ENCODE measurements at places on chromosomes 2 and 18. TPM values are rescaled to one million over a fixed set of nuclear protein-coding genes. Genes with fewer than 3 reads are reported as not detected.

GRCh38 chr2:39772086-39772811 lies 6.8 kb downstream of the THUMPD2 start:
- DNase-seq, result peak; percentile 79

DNA sequence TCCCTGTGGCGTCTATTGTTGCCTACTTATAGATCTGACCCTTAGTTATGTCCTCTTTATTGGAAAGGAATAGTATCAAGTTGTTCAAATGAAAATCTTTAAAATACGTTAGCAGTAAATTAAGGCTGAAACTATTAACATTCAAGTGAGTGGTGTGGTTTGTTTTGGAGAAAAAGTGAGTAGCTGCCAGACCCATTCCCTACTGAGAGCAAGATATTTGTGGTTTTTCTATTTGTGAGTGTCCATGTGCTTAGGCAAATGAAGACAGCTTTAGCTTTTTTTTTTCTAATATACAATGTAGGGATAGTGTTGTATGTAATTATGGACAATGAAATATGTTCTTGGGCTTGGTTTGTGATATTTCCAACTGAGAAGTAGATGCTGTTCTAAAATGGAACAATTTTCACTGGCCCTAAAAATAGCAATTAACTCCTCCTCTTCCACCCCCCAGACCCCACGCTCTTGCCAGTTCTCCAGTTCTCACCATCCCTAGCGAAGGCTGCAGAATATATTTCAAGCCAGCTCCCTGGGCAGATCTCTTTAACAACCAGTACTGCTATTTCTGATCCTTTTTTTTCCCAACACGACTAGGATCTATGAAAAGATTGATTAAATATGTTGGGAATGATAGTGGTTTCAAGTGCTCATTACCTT lies 83.1 kb downstream of the CCDC85A start:
- no peak for DNase-seq

GRCh38 chr2:69499242-69499641 lies 62.0 kb upstream of the NFU1 start:
- no peak for DNase-seq

- peak; percentile 38 for DNase-seq
Observed at GRCh38 chr18:46067438-46068007, 4.5 kb downstream of the PSTPIP2 start.

DNA sequence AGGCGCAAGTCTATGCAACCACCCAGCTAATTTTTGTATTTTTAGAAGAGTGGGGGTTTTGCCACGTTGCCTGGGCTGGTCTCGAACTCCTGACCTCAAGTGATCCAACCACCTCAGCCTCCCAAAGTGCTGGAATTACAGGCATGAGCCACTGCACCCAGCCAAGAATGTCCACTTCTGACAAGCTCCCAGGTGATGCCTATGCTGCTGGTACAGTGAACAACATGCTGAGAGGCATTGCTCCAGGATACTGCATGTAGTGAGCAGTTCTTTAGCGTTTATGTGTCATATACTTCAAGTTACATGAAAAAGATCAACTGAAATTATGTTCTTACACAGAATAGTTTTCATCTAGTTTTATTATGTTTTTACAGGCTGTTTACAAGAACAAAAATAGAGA lies 17.2 kb upstream of the ELAC1 start:
- no peak for DNase-seq

DNA sequence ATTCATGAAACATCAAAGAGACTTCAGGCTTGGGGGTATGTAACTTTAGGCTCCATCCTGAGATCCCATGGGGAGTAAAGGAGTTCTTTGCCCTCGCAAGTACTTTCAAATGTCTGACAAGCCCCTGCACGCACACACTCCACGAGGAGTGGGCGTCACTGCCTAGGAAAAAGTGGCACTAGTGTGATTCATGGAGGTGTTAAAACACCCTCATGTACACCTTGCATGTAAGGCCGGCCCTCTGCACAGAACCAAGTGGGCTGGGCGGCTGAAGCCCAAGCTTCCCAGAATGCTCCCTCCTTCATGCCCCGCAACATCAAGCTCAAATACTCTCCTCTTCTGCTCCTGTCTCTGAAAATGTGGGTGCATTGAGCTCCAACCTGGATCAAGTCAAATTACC lies 7.8 kb downstream of the HS1BP3 start:
- no peak for DNase-seq

DNA sequence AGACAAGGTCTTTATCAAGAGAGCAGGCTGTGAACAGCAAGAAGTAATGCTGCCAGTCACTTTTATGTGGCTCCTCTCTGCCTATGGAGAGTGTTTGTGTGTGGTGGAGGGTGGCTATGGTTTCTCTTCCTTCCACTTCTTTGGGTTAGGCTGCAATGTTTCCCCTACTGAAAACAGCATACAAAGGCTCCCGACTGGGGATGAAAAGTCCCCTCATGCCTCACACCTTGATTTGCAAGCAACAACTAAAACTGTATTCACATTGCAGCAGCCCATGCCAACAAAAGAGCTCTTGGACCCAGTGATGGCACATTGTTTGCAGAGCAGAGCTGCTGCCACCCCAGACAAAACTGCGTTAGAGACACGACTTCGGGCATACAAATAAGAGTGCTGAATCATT lies 301.6 kb downstream of the SLC8A1 start:
- no peak for DNase-seq

DNA sequence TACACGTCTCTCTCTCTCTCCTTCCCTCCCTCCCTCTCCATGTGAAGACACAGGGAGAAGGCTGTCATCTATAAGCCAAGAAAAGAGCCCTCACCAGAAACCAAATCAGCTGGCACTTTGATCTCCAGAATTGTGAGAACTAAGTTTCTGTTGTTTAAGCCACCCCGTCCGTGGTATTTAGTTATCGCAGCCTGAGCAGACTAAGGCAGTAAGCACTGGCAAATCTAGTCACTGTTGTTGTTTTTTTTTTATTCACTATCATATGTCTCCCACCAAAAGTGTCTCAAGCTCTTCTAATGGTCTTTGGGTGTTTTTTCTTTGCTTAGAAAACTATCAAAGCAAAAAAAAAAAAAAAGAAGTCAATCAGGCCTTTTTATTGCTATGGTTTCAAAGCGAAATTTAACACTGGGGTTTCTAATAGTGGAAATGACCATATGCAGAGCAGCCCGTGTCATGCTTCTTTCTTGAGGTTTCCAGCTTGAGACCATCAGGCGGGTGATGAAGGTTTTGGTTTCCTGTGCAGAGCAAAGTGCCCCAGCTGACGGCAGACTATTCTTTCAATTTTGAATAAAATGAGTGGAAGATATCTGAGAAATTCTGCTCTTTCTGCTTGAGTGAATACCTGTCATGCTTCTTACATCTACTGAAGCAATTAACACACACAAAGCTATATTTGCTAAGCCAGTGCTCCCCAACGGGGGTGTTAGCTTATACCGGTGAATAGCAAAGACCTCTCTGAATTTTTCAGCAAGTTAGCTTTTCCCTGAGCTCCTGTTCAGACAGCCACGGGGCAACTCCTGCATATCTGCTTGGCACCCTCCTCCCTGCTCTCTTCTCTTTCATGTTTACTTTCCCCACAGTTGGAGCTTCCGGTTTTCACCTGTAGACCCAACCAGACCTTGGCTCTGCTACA lies 394.1 kb upstream of the ATP5MC3 start:
- DNase-seq, result no peak

DNA sequence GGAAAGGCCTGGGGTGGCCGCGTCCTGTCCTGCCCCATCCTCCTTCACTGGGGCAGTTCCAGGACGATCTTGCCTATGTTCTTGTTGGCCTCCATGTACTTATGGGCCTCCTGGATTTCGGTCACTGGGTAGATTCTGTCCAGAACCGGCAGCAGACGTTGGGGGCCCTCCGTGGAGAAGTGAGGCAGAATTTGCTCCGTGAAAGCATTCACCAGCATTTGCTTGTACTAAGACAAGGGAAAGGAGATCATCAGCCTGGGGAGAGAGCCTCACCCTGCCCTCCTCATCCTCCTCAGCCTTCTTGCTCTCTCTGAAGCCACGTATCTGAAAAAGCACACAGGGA lies 1.4 kb upstream of the SF3B6 start:
- DNase-seq, result no peak

- DNase-seq, result peak; percentile 57
Observed at GRCh38 chr2:217713395-217714286, 289.2 kb downstream of the TNS1 start.

- no peak for DNase-seq
Observed at GRCh38 chr2:8800821-8801220, 36.6 kb downstream of the KIDINS220 start.

GRCh38 chr18:79388043-79388442 lies 7.7 kb upstream of the NFATC1 start:
- no peak for DNase-seq

GRCh38 chr2:2107627-2108026 lies 223.4 kb downstream of the MYT1L start:
- no peak for DNase-seq

DNA sequence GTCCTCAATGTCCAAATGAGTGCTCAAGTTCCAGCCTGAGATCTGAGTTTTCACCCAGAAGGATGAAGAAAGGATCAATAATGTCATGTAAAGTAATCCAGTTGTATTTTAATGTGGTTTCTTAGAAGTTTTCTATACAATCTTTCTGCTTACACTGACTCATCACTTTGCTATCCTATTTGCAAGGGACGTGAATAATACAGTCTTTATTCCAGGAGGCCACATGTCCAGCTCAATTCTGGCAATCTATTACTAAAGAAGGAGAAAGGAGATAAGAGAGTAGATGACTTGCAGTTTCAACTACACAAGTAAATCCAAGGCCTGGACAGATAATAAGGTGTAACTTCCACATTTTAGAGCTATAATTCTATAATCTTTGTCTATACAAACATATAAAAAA lies 601.1 kb upstream of the SETBP1 start:
- peak; percentile 18 for DNase-seq

DNA sequence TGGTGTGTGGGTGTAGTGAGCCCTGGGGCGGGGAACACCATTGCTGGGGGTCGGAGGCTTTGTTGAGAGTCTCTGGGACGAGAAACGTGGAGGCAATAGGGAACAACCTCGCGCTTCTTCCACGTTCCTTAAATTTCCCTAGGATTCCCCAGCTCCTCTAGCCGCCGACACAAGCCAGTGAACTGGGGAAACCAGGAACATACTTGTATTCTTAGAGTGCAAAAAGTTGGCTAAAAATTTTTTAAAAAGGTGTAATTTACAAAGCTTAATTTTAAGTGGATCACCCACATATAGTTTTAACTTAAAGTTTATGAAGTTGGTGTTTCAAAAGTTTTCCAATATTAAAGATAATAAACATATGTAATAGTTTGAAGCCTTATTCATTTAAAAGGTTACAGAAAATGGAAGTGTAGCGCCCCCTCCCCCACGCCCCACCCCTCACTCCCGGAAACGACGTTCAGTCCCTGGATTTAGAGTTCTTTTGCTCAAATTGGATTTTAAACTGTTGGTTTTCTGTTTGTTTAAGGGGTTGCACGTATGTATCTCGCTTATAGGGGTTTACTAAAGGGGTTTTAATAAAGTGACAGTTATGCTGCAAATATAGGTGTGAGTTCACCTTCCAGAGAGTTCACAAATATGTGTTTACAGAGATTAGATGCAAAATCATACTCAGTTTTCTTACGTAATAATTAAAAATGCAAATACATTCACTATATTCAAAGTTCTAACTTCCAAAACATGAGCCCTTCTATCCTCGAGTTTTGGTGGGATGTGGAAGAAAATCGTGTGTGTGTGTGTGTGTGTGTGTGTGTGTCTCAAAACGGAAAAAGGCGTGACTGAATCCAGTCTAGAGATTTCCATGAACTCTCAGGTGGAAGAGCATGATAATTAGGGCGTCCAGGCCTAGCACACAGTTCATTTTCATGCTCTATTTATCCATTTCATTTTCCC lies 872 bp downstream of the DSG2 start:
- no peak for DNase-seq

- DNase-seq, result peak; percentile 93
Observed at GRCh38 chr2:223957092-223957851, at the start of gene MRPL44. MRPL44 (plus strand) TSS chr2:223957463; CDS start chr2:223957473, 10 bp downstream.

DNA sequence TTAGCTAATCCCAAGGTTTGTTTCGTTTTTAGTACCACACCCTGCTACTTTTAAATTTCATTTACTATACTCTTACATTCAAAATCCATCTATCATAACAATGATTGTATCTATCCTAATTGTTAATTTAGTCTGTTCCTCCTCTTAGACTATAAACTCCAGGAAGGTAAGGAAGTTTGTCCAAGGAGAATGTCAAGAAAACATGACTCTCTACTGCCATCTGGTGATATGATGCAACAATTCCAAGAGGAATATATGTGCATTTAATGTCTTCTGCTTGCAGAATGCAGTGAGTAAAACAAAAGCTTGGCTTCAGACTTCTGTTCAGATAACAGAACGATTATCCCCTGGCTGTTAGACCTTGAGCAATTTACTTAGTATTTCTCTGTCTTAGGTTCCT lies 1267.1 kb downstream of the LRP1B start:
- peak; percentile 66 for DNase-seq

DNA sequence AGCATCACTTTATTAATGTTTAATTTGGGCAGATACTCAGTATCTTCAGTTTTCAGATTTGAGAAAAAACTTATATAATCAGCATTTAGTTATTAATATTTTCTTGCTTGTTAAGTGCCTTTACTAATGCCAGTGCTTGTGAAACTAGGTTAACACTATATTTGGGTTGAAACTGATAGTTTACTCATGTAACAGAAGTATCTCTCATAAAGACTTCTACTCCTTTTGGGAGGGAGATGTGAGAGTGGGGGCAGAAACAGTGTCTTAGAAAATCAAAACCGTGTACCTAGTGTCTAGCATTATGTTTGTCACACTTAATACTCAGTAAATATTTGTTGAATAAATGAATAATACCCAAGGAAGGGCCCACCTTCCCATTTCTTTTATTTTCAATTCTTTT lies 129.5 kb downstream of the MSTN start:
- no peak for DNase-seq

- DNase-seq, result no peak
Observed at GRCh38 chr2:164664070-164664469, 42.8 kb upstream of the GRB14 start.

DNA sequence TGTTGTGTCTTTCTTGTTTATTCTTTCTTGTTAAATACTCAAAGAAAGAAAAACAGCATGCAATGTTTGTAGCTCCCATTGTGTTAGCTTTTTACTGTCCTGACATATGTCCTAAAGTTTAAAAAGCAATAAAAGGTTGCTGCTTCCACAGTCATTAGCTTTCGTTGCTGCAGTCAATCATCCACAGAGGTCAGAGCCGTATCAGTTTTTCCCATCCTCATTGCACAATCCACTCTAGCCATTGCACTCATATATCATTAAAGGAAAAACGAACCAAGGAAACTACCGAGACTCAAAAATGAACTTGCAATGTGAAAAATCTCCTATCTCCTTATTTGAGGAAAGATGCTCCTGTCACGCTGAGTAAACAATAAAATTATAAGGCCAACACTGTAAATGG lies 954.1 kb downstream of the DPP10 start:
- DNase-seq, result no peak

Gene EEF1B2
- total RNA-seq, result 488 TPM

Gene ZBTB7C
- total RNA-seq, result 0.17 TPM

Gene ATAD2B
- 5.8 TPM for total RNA-seq

Gene UGT1A10
- not detected for total RNA-seq

Gene EFHD1
- total RNA-seq, result 0.19 TPM

Gene MBD5
- 19.2 TPM for total RNA-seq

Gene EGR4
- total RNA-seq, result not detected

Gene ANKRD62
- not detected for total RNA-seq

Gene POMC
- total RNA-seq, result not detected

Data from LHCN-M2 (cell line).